NCI-H1436 treated with DMSO at 0.1 percent for 48 hours (cell line): ENCODE measurements at places on chromosomes 13 and 19.

DNA sequence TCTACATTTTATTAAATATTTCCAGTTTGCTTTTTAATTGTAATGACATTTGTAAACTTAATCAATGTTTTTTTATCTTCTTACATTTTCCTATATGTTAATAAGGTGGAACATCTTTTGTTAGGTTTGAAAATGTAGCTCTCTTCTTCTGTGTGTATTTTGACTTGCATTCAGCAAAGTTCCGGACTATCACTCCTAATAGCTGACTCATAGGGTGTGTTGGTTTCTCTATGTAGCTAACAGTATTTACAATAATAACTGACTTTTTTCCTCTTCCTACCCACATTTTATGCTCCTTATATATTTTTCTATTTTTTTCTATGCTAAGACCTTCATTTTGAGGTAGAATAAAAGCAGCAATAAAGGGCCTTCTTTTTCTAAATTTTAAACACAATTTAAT, 28.1 kb downstream of the MYO16 start:
- no peak for DNase-seq

DNA sequence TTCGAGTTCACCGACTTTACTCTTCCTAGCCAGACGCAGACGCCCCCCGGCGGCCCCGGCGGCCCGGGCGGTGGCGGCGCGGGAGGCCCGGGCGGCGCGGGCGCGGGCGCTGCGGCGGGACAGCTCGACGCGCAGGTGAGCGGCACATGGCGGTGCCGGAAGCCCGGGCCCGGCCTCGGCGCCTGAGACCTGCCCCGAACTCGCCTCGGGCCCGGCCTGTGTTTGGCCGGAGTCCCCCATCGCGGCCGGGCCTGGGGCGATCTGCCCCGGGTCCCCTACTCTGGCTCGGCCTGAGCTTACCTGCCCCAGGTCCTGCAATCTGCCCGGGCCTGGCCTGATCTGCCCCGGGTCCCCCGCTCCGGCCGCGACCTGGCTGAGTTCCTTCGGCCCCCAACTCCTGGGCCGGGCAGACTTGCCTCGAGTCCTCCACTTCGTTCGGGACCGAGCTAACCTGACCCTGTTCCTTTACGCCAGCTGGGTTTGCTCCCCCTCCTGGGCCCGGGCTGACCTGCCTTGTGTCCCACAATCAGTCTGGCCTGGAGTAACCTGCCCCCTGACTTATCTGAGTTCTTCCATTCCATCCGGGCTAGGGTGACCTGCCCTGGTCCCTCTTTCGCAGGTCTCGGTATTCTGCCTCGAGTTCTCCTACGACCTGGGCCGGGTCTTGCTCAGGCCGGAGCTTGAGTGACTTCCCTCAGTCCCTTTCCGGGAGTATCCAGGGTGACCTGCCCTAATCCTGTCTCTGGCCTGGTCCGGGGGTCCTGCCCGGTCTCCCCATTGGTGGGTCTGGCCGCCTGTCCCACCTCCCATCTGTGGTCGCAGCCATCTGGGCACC, 764 bp downstream of the UPF1 start:
- DNase-seq = no peak

DNA sequence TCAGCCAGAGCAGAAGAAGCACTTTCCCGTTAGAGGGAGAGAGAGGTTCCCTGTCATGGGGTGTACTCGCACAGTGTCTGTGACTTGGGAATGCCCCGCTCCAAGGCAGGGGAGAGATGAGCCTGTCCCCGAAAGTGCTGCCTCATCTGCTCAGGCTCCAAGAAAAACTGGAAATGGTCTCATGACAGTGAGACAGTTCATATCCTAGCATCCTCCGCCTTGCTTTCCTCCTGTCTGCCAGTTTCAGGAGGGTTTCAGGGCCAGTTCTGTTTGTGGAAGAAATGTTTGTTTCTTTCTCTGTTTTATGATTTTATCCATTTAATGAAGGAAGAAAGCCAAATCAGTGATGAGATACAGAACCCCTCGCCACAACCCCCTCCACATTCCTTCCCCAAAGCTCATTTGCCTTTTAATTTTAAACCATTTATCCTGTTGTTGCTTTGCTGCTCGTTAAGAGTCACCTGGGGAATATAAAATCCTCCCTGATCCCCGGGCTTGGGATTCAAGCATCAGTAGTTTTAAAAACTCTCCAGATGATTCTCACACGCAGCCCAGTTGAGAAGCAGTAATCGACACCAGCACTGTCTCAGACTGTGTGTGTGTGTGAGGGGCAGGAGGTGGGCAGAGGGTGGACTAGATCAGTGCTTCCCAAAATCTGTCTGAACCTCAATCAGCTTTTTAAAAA, 144.6 kb upstream of the UBL3 start:
- no peak for DNase-seq

- peak; percentile 10 for DNase-seq
These were observed 485.3 kb downstream of the SLITRK6 start for GRCh38 chr13:85313761-85314503.

- DNase-seq = no peak
These were observed 689.3 kb upstream of the ATXN8OS start for GRCh38 chr13:69418319-69418718.

GRCh38 chr13:50400035-50400726, 384.9 kb downstream of the KCNRG start:
- DNase-seq = no peak

DNA sequence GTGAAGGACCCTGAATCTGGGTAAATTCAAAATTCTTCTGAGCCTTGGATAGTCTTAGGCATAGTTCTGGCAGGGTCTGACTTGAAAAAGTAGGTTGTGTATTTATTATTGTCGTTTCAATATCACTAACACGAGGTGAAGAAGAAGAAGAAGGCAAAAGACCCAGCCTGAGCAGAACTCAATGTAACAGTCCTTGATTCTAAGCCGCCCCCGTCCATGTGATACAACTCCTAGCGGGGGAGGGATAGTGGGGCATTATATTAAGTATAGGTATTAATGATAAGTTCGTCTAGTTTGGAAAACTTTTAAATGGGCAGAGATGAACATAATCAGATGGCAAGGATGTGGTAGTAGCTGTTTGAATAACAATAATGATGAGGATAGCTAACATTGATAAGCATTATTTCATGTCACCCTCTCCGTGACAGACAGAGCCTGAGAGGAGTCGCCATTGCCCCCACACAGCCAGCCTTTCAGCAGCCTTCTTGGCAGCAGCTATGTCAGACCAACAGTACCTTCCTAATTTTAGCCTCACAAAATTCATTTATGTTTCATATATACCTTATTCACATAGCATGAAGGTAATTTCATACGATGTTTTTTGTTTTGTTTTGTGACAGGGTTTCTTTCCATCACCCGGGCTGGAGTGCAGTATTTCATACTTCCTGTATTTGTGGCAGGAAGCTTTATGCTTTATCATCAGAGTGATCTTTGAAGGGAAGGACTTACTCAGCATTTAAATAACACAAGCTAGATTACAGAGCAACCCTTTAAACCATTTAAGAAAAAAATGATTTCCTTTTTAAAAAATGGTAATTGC, 64.4 kb upstream of the NPAS1 start:
- no peak for DNase-seq

DNA sequence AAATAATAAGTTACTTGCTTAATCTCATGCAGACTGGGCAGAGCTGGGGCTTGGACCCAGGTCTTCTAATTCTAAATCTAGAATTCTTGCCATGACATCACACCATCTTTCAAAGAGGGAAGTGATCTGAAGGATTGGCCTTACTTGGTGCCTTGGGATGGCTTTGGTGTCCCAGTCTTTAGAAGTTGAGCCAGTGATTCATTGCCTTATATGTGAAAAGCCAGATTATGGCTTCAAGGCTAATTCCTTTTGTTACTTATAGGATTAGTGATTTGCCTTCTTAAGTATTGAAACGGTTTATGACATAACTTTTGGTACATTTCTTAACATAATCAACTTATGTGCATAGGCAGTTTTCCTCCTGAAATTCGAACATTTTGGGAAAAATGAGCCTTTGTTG, 14.9 kb downstream of the COG3 start:
- no peak for DNase-seq

DNA sequence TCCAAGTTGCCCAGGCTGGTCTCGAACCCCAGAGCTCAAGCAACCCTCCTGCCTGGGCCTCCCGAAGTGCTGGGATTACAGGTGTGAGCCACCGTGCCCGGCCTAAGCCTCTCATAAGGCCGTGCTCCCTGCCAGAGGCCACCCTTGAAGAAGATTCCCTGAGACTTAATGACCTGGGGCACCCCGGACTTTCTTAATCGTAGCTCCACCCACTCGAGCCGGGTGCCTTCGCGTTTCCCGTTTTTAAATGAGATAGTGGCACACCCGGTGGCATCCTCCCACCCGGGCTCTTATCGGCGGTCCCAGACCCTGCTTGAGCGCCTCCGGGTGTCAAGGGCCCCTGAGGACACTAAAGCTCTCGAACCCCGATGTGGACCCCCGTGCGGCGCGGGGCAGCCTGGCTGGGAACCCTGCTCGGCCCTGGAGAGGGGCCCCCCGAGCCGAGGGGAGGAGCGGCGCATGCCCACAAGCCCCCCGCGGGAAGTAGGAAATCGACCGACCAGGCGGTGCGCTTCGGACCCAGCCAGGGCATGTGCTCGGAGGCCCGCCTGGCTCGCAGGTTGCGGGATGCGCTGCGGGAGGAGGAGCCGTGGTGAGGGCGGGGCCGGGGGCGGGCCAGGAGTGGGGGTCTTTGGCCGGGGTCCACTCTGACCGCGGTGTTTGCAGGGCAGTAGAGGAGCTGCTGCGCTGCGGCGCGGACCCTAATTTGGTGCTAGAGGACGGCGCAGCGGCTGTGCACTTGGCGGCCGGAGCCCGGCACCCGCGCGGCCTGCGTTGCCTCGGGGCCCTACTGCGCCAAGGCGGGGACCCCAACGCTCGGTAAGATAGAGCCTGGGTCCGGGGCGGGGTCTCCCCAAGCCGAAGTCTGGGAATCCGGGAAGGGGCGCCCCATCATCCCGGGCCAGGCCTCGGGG, at the start of gene ANKLE1:
TSS of gene ANKLE1 (plus strand) at position 511 of the 914 bp plus-strand sequence. CDS start at position 531, 20 bp downstream.
- DNase-seq = no peak

DNA sequence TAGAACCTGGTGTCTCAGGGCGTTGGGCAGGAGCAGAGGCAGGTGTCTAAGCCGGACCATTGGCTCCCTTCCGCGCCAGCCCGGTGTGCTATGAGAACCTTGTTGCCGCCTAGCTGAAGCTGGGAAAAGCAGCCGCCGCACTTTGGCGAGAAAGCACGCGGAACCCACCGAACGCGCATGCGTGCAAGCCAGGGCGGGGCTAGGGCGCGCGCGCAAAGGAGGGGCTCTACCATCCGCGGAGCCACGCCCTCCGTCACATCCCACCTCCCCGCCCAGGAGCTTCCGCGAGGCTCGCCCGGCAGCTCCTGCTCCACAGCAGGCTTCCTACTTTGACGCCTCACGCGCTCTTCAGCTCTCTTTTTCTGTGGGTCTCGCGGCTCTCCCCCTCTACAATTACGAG, 51.3 kb downstream of the WDR87 start:
- DNase-seq = no peak

- no peak for DNase-seq
These were observed 446.1 kb downstream of the FGF14 start for GRCh38 chr13:101955764-101956163.

DNA sequence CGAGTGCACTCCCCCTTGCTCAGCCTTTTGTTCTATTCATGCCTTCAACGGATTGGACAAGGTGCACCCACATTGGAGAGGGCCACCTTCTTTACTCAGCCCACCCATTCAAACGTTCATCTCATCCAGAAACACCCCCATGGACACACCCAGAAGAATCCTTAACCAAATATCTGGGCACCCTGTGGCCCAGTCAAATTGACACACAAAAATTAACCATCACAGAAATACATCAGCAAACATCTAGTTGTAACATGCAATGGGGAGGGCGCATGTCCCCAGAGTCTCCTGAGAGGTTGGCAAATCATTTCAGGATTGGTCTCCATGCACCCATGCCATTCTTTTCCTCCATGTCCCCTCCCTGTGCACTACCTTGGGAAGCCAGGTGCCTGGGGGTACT, 167.1 kb downstream of the ZNF536 start:
- DNase-seq = no peak

DNA sequence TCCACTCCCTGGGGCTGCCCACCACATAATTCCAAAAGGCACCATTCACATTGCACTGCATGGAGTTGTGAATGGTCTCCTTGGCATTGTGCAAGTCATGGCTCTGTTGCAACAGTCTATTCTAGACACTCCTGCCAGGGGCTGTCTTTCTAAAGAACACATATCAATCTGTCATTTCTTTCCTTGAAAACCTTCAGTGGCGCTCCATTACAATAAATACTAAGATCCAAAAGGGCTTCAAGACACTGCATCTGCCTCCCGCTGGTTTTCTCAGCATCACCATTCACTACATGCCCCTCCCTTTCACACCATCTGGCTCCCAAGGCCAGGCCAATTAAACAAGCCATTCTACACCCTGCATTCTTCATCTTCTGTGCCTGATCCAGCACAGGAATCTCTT, 32.2 kb upstream of the TM9SF2 start:
- DNase-seq = no peak

GRCh38 chr13:105007166-105007808, 1528.2 kb downstream of the EFNB2 start:
- DNase-seq = no peak

GRCh38 chr13:36673352-36673751, 468 bp upstream of the SERTM1 start:
- DNase-seq = no peak

DNA sequence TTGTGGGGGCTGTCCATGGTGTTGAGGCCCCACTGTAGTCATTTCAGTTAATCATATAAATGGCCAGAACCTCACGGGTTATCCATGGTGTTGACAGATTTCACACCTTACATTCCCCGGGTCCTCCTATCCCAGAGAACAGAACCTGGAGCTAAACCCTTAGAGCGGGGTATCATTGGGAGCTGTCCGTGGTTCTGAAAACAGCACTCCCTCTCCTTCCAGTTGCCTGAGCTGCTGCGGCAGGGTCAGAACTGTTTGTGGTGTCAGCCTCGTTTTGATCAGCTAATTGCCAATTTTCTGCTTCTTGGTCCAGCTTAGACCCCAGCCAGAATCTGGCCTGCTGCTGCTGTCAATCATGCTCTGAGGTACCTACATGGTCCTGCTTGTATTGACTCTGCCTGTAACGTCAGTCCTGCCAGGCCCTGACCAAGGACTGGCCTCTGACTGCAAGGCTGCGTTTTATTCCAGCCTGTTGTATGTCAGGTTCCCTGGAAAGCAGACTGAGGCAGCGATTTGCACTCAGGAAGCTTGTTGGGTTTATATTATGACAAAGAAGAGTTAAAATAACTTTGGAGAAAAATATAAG, 55.8 kb upstream of the KCTD15 start:
- no peak for DNase-seq

- no peak for DNase-seq
These were observed 101.7 kb upstream of the MCF2L start for GRCh38 chr13:112867301-112867711.

DNA sequence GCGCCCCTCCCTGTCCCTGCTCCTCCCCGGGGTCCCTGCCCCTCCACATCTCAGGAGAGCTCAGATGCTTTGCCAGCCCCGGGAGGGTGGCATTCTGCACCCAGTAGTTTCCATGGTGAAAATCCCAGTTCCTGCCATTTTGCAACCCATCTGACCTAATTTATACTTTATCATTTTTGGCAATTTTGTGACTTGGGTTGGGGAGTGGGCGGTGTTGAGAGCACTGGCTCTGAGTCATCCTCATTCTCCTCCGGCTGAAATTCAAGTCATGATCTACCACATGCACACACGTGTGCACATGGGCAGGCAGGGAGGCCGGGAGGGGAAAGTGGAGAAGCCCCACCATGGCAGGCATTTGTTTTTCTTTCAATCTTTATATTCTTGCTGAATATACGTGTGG, 208.6 kb downstream of the URI1 start:
- no peak for DNase-seq

GRCh38 chr19:6608940-6609339, 18.0 kb upstream of the CD70 start:
- no peak for DNase-seq
